ENCODE measurements at places on chromosomes 16 and 17.

DNA sequence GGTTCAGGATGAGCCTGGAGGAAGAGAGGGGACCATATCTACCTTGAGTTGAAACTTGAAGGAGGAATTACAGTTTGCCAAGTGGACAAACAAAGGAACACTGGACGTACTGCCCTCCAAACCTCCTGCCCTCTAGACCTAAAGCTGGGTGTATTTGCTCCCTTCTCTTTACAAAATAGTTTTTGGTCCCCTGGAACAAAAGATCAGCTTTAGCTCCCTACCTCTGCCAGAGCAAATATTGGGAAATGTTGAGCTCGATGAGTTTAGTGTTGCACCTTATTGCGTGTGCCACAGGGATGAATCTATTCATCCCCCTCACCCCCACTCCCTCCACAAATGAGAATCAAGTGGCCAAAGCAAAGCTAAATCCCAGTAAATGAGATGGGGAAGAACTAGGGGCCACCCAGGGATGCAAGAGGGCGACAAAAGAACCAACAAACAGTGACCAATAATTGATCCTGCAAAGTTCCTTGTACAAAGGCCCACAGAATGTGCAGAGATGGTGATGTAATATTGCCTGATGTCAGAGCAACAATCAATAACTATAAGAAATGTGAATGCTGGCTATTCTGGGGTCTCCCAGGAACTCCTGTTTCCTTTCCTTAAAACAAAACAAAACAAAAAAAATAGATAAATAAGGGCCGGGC, 17.2 kb upstream of the TAT start:
- H3K4me1 ChIP-seq = peaks cover 4% of the 10 kb centered on the region
- H3K4me3 ChIP-seq = no peak overlapping the region
- DNase-seq = no peak
- no peaks in the 10 kb centered on the region for H3K36me3 ChIP-seq

- H3K4me3 ChIP-seq = no peak overlapping the region
- H3K4me1 ChIP-seq = no peaks in the 10 kb centered on the region
- no peaks in the 10 kb centered on the region for H3K36me3 ChIP-seq
- H3K27me3 ChIP-seq = peaks cover 3% of the 10 kb centered on the region
- H3K27ac ChIP-seq = no peak overlapping the region
These were observed 133.1 kb downstream of the ABCA8 start for GRCh38 chr17:68821860-68822696.

- no peaks in the 10 kb centered on the region for H3K27me3 ChIP-seq
- H3K4me1 ChIP-seq = no peaks in the 10 kb centered on the region
- no peak for DNase-seq
- H3K36me3 ChIP-seq = peaks cover 29% of the 10 kb centered on the region
- H3K4me3 ChIP-seq = no peak overlapping the region
These were observed 18.1 kb upstream of the ARL2BP start for GRCh38 chr16:57226701-57227621.

- H3K36me3 ChIP-seq = peaks cover 3% of the 10 kb centered on the region
- peaks cover 80% of the 10 kb centered on the region for H3K27me3 ChIP-seq
- no peak for DNase-seq
- H3K4me3 ChIP-seq = no peak overlapping the region
These were observed 26.0 kb downstream of the NECAB2 start for GRCh38 chr16:83994087-83994486.

DNA sequence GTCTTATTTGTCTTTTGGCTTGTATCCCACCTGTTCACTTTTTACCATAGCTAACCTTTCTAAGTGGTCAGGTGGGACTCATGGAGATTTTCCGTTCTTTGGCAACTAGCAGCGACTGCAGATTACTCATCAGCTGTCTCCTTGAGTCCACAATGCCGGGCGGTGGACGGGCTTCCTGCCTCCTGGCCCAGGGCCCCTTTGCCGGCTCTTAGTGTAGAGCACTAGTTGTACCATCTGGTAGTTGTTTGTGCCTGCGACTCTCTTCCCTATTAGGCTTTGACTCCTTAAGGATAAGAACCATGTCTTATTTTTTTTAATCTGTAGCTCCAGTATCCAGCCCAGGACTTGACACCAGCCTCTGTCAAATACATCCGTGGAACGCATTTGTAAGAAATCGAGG, 399.9 kb downstream of the WWOX start:
- H3K36me3 ChIP-seq = no peaks in the 10 kb centered on the region
- no peaks in the 10 kb centered on the region for H3K27me3 ChIP-seq
- no peak overlapping the region for H3K4me3 ChIP-seq
- DNase-seq = no peak
- H3K4me1 ChIP-seq = peaks cover 1% of the 10 kb centered on the region

GRCh38 chr16:89295915-89296314, 78.4 kb downstream of the ZNF778 start:
- H3K4me1 ChIP-seq = peaks cover 20% of the 10 kb centered on the region
- DNase-seq = no peak
- peak overlapping the region; percentile 9 for H3K27ac ChIP-seq
- H3K4me3 ChIP-seq = no peak overlapping the region
